ENCODE measurements at places on chromosomes 6 and 20. TPM values are rescaled to one million over a fixed set of nuclear protein-coding genes. Genes with fewer than 3 reads are reported as not detected.
A peak's percentile ranks its signal among the peaks of the same experiment; 100 is the strongest.

GRCh38 chr6:54718541-54719023 is 128.0 kb upstream of the FAM83B start:
- no peaks in the 10 kb centered on the region for H3K36me3 ChIP-seq
- no peaks in the 10 kb centered on the region for H3K27me3 ChIP-seq
- no peaks in the 10 kb centered on the region for H3K4me1 ChIP-seq

DNA sequence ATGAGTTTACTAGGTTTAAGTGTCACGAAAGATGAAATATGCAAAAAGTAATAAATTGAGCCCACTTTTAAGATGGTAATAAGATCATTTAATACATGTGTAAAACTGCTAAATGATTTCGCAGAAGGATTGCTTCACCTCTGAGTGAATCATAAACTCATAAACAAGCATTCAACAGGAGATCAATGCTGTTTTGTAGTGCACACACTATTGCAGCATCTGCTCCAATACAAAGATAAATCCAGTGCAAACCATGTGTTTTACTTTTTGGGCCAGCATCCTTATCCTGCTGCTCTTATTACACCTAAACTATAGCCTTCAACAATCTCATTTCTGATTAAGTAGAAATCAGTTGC is 400.1 kb downstream of the NKAIN2 start:
- no peak for DNase-seq
- H3K27me3 ChIP-seq = no peaks in the 10 kb centered on the region
- H3K36me3 ChIP-seq = no peaks in the 10 kb centered on the region
- H3K4me3 ChIP-seq = no peak overlapping the region

SLC16A10 gene
- total RNA-seq = not detected

DNA sequence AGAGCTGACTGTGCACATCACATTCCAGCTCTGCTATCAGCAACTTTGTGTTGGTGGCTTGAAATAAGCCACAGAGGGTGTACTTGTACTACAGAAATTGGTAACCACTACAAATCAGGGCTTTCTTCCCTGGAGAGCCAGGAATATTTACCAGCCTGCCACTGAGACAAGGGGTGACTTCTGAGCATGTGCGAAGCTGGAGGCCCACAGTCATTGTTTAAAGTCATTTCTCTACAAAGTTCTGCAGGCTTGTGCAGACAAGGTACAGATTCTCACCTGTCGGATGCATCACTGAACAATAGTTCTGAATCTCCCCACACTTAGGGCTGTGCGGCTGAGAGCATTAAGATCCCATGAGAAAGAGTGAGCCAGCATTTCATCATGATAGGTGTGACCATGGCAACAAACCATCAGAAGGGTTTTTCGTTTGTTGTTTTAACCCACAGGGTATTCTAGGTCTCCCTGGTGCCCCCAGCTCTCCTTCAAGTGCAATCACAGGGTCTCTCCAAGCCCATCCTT is 292.8 kb downstream of the CDC5L start:
- no peak overlapping the region for H3K4me3 ChIP-seq
- no peaks in the 10 kb centered on the region for H3K36me3 ChIP-seq
- DNase-seq = no peak

DNA sequence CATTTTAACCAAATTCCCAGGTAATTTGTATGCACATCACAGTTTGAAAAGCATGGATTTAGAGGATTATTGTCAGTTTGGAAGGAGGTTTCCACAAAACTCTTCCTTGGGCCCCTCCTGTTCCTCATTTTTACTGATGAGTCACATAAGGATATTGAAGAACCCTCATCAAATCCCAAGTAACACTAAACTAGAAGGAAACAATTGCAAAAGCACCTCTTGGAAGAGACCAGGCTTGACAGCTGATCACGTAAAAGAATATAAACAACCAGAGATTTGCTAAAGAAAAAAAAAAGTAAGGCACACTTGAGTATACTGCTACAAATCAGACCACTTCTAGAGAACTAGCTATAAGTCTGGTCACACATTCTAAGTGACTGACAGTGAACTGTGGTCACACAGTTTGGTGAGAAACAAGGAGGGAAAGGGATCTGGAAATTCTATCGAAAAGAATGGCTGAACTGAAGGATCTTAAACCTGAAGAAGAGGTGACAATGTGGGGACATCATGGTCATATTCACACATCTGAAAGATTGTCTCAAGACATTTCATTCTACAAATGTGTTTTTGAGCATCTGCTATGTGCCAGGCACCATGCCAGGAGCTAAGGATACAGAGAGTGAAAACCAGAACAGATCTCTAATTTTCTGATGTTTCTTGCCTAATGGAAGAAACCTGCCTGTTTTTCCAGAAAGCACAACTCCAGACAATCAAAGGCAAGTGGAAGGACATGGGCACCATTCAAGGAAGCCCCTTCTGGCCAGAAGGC is 24.1 kb downstream of the ZHX3 start:
- peak overlapping the region; percentile 66 for H3K27ac ChIP-seq
- peak overlapping the region; percentile 34 for H3K4me3 ChIP-seq
- DNase-seq = no peak
- no peaks in the 10 kb centered on the region for H3K27me3 ChIP-seq
- H3K4me1 ChIP-seq = peaks cover 71% of the 10 kb centered on the region
- H3K36me3 ChIP-seq = no peaks in the 10 kb centered on the region

RAET1E gene
- 0.26 TPM for total RNA-seq

DNA sequence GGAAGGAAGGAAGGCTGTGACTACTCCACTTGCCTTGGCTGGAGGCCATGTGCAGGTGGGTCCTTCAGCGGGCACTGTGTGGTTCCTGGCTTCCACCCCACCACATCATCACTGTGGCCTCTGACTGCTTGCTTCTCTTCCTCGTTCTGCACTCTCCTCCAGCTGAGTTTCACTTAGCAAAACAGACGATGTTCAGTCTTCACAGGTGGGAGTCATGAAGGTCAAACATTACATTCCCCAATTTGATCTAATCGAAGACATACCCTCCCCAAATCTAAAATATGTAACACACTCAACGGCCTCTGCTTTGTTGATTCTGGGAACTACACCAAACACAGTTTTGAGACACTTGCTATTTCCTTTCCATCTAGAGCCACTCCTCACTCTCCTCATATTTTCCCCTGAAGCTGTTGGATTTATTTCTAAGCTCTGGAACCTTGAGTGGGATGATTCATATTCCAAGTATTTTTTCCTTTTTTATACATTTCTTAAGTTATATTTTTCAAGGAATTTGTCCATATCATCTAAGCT is 132.5 kb upstream of the FOXA2 start:
- peaks cover 1% of the 10 kb centered on the region for H3K27me3 ChIP-seq
- no peak overlapping the region for H3K4me3 ChIP-seq
- H3K4me1 ChIP-seq = no peaks in the 10 kb centered on the region
- no peak for DNase-seq

DNA sequence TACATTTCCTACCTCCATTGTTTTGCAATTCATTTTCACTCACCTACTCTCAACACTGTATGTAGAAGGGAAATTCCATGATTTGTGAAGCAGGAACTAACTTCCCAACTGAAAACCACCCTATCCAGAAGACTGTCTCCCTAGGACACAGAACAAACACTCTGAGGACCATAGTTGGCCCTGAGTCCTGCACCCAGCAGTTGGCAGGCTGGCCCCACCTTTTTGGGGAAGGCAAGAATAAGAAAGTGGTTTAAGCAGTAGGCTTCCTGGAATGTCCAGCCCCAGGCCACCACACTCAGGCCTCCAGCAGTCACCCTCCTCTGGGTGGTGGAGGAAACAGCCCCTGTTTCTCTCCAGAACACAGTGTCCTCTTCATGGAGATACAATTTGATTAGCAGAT is 258.8 kb downstream of the ARHGAP18 start:
- no peaks in the 10 kb centered on the region for H3K36me3 ChIP-seq
- no peaks in the 10 kb centered on the region for H3K27me3 ChIP-seq
- no peak overlapping the region for H3K4me3 ChIP-seq
- no peak for DNase-seq
- H3K27ac ChIP-seq = no peak overlapping the region
- no peaks in the 10 kb centered on the region for H3K4me1 ChIP-seq

SIRPB2 gene
- total RNA-seq = not detected

DNA sequence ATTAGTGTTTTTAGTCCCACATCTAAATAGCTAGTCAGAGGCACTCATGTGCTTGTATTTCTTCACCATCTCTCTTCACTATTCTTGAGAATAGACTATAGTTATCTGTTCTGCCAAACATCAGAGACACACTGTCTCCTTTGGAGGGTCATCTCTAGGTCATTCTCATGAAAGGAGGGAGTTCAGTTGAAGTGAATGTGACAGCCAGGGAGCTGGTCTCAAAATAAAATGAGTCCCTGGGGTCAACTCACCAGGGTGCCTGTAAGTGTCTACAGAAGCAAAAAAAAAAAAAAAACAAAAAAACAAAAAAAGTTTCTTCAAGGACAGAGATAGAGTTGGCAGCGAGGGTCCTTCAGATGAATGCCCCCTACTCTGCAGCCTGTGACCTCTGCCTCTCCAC is 171.0 kb downstream of the ID4 start:
- no peak for DNase-seq
- H3K4me1 ChIP-seq = no peaks in the 10 kb centered on the region
- H3K27me3 ChIP-seq = no peaks in the 10 kb centered on the region
- H3K27ac ChIP-seq = no peak overlapping the region

ZSCAN31 gene
- total RNA-seq = 0.64 TPM

- H3K4me3 ChIP-seq = no peak overlapping the region
- no peak for DNase-seq
These were observed 12.5 kb downstream of the FAM184A start for GRCh38 chr6:119065955-119066354.

FAM209A gene
- 0.26 TPM for total RNA-seq

GRCh38 chr6:119902681-119903080 is 553.1 kb upstream of the MAN1A1 start:
- H3K27me3 ChIP-seq = peaks cover 2% of the 10 kb centered on the region
- H3K36me3 ChIP-seq = no peaks in the 10 kb centered on the region
- no peak overlapping the region for H3K27ac ChIP-seq

DNA sequence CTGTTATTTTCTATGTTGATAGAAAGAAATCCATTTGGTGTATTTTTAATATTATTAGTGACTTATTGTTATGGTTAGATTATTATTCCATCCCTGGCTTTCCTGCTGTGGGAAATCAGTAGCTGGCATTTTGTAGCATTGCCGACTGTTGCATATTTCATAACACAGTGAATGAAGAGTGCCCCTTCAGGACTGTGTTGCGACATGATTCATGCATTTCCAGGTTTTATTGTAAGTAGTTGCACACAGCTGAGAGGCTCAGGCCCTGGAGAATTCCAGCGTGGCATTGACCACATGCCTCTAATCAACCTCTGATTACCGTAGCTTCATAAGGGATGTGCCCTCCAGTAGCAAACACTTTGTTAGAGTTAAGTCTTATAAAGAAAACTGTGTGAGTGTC is 263.9 kb downstream of the FARS2 start:
- peaks cover 7% of the 10 kb centered on the region for H3K36me3 ChIP-seq
- peak overlapping the region; percentile 50 for H3K27ac ChIP-seq

DNA sequence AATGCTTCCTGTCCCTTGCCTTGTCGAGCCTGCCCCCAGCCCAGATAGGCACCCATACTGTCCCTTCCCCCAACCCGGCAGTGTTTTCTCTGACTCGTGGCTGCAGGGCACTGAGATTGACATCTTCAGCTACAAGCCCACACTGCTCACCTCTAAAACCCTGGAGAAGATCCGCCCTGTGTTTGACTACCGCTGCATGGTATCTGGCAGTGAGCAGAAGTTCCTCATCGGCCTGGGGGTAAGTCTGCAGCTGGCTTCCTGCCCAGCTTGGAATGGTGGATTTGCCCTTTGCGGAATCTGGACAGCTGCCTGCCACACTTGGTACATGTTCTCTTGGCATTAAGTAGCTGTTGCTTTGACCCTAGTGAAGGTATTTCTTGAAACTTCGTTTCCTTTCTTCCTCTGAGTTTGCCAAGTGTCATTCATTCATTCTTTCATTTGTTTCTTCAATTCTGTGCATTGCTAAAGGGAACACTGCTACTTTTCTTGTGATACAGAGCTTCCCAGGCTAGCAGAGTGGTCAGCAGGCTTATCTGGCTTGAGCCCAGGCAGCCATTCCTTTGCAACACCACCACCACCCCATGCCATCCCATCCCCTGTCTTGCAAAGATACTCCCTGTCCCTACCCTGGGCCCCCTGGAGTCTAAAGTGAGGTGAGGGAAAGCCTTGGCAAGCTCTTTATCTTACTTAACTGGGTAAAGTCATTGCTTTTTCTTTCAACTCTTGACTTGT is 26.2 kb downstream of the CCDC167 start:
- peaks cover 44% of the 10 kb centered on the region for H3K36me3 ChIP-seq
- H3K27me3 ChIP-seq = no peaks in the 10 kb centered on the region
- no peak overlapping the region for H3K27ac ChIP-seq

NKAPL gene
- total RNA-seq = not detected

DNA sequence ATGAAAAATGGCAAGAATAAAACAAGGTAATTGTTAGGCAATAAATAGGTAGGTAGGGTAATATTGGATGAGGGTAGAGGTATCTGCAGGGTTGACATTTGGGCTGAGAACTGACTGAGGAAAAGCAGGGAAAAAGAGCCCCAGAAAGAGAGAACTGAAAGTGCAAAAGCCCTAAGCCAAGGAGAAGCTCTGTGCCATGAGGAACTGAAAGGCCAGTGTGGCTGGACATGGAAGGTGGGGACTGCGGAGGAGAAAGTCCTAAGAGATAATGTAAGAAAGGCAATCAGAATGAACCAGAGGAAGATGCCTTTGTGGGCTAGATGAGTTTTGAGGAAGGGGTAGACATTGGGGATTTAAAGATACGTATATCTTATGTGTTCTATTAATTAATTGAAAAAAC is 9.9 kb upstream of the HIVEP2 start:
- no peak overlapping the region for H3K27ac ChIP-seq
- H3K4me3 ChIP-seq = no peak overlapping the region
- H3K27me3 ChIP-seq = no peaks in the 10 kb centered on the region
- H3K4me1 ChIP-seq = peaks cover 10% of the 10 kb centered on the region

DNA sequence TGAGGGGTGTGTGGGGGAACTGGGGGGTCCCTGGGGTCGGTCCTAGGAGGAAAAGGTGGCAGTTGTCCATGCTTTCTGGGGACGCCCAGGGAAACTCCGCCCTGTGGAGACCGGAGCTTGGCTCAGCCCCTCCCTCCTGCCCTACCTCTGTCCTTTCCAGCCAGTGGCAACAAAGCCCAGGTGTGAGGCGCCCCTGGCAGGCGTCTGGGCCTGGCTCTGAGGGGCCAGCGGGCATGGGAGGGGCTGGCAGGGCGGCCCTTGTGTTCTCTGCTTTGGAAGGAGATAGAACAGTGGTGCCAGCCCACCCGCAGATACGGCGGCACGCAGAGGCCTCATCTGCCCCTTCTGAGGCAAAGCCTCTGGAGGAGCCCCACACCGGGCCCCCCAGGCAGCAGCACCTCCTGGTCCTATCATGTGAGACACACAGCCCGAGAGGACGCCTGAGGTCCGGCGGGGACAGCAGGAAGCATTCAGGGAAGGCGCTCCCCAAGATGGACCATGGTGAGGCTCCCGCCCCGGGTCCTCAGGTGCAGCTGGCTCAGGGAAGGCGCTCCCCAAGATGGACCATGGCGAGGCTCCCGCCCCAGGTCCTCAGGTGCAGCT is 47.9 kb downstream of the YTHDF1 start:
- no peaks in the 10 kb centered on the region for H3K36me3 ChIP-seq
- H3K27me3 ChIP-seq = peaks cover 54% of the 10 kb centered on the region
- no peak for DNase-seq
- no peaks in the 10 kb centered on the region for H3K4me1 ChIP-seq
- H3K4me3 ChIP-seq = no peak overlapping the region

OTOR gene
- not detected for total RNA-seq

GRCh38 chr6:36914227-36914794 is 28.6 kb downstream of the C6orf89 start:
- H3K4me1 ChIP-seq = peaks cover 69% of the 10 kb centered on the region
- no peak overlapping the region for H3K27ac ChIP-seq
- H3K4me3 ChIP-seq = no peak overlapping the region
